ENCODE measurements at places on chromosomes 3 and 15.

GRCh38 chr15:83322061-83322460 lies 37.6 kb upstream of the BNC1 start:
- DNase-seq: no peak

DNA sequence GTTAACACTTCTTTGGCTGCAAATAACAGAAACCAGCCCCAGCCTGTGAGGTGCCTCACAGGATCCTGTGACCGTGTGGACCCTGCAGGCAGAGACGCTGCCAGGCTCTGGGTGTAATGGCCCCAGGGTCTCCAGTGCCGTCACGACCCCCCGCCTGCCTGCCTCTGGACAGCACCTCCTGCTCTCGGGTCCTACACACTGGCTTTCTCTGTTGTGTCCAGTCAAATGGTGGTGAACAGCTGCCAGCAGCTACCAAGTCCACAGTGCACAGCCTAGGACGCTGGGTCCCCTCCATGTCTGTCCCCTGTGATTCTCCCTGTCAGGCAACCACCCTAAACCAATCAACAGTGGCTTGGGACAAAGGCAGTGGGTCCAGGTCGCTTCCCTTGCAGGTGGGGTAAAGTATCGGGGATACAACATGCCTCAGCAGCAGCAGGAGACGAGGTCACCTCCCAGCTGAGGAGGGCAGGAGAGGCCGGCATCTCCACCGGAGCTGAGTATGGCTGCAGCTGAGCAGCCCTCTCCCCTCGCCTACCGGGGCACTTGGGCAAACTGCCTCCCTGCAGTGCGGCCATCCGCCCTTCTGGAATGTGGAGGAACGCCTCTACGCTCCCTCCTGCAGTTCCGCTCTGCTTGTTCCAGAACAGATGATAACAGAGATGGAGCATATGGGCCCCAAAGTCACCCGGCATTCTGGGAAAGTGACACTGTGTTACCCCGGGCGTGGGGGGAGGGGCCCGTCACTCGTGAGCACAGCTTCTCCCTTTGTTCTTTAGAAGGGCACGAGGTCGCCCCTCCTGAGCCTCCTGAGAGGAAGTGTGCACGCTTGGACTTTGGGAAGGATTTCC lies 21.1 kb upstream of the SKOR1 start:
- DNase-seq: no peak

DNA sequence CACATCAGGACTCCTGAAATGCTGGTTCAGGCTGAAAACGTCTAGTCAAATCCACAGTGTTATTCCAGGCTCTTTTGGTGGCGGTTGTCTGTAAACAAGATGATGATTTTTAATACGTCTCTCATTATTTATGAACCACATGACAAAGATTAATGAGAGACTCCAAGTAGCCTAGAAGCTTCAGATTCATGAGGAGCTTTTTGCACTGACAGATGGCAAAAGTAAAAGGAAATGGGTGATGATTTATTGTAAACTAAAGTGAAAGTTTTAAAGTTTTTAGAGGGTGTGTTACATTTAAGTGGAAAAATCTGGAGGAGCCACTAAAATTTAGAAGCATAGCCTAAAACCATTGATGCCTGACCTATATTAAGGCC lies 77.0 kb downstream of the BBX start:
- no peak for DNase-seq

- no peak for DNase-seq
Observed at GRCh38 chr3:126983276-126983652, 349 bp downstream of the PLXNA1 start.

- no peak for DNase-seq
Observed at GRCh38 chr3:20055020-20055775, 15.0 kb downstream of the KAT2B start.

Data from activated T-cell treated with anti-CD3 and anti-CD28 coated beads, Interleukin-2, amount 50 U/mL, for 1 hour (primary cell).